Right renal pelvis (tissue), 4 donors: ENCODE measurements at places on chromosomes 12 and 14. TPM values are rescaled to one million over a fixed set of nuclear protein-coding genes. Genes with fewer than 3 reads are reported as not detected.

GRCh38 chr12:12622418-12622817, 10.7 kb downstream of the CREBL2 start:
- no peak for DNase-seq

DNA sequence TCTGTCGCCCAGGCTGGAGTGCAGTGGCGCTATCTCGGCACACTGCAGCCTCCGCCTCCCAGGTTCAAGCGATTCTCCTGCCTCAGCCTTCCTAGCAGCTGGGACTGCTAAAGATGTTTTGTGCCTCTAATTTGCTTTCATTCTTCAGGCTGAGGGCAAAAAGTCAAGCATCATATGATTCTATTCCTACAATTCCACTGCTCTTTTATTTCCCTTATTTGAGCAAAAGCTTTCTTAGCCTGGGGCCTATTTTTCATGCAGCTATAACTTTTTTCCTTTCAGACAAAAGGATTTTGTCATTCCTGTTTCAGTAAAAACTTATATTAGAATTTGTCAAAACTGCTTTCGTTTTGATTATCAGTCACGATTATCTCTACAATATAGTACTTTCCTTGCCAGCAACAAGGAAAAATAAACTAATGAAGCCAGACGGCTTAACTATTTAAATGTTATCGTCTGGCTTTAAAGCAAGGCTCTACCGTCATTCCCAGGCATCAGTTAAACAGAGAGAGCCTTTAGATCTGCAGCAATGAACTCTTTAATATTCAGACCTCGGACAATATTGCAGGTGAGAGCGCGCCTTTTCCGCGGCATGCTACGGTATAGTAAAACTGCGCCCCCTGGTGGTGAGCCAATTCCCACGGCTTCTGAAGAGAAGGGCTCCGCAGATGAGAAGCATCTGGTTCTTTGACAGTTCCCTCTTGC, 1.4 kb upstream of the SLC2A13 start:
- peak; percentile 77 for DNase-seq

DNA sequence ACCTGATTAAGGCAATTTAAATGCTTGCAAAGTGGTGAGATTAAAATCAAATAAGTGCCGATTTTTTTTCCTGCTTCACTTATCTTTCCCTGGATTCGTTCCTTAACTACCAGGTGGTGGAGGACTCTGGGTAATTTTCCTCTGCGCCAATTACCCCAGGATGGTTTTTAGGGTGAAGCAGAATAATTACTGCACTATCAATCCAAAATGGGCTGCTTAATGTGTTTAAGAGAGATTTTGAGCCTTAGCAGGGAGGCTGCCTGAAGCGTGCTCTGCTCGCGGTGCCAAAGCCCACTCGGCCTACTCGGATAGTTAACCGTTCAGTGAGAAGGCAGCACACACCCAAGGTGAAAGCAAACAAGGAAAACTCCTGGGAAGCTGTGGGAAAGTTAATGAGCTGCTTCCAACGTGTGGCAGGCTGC, 274.9 kb upstream of the LMO3 start:
- DNase-seq: peak; percentile 3

GRCh38 chr12:48032597-48032996, 28.3 kb upstream of the COL2A1 start:
- no peak for DNase-seq

DNA sequence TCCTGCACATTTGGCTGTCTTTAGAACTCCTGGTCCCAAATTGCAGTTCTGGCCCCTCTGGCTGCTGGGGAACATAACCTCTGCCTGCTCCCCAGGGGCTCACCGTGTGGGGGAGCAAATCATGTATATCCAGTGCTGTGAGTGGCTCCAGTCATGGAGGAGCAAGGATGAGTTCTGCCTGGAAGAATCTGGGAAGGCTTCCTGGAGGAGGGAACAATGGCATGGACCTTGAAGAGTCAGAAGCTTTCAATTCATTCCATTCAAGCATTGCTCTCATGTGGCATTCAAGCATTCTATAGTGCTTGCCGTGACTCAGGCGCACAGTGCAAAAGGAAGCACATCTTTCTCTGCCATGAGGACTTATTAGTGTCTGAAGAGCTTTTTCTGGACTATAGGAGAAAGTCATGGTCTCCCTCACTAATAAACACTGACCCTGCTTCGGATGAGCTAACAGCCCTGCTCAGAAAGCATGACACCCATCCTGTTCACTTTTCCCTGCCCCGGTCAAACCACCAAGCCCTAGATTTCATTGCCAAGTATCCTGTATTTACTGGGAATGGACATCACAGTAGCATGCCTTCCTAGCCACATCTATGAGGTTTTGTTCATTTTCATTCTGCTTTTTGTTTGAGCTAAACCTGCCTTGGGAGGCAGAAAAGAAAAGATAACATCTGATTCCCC, 3.5 kb downstream of the IFI27 start:
- DNase-seq: no peak

- DNase-seq: no peak
Observed at GRCh38 chr12:70880744-70881143, 39.8 kb downstream of the PTPRR start.

GRCh38 chr12:32312049-32312670, 87.2 kb upstream of the FGD4 start:
- DNase-seq: peak; percentile 59

DIP2B gene
- 25.1 TPM for polyA plus RNA-seq

- no peak for DNase-seq
Observed at GRCh38 chr14:101820283-101820798, 58.8 kb downstream of the PPP2R5C start.

HOXC5 gene
- polyA plus RNA-seq: 1.7 TPM

DNA sequence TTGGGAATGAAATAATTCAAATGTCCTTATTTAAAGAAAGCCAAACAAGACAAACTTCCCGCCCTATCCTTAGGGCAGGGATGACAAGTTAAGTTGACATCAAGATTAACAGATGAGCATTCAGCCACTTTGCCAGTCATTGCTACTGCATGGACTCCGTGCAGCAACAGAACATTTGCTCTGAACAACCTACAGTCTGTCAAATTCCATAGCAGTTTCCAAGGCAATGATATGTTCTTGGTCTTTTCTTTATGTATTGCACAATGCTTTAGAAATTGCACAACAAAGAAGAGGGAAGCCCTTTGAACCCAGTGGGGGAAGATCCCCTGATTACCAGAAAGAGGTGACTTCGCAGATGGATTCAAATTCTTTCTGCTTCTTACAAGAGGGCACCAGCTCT, 269.8 kb downstream of the BCAT1 start:
- DNase-seq: no peak

DNA sequence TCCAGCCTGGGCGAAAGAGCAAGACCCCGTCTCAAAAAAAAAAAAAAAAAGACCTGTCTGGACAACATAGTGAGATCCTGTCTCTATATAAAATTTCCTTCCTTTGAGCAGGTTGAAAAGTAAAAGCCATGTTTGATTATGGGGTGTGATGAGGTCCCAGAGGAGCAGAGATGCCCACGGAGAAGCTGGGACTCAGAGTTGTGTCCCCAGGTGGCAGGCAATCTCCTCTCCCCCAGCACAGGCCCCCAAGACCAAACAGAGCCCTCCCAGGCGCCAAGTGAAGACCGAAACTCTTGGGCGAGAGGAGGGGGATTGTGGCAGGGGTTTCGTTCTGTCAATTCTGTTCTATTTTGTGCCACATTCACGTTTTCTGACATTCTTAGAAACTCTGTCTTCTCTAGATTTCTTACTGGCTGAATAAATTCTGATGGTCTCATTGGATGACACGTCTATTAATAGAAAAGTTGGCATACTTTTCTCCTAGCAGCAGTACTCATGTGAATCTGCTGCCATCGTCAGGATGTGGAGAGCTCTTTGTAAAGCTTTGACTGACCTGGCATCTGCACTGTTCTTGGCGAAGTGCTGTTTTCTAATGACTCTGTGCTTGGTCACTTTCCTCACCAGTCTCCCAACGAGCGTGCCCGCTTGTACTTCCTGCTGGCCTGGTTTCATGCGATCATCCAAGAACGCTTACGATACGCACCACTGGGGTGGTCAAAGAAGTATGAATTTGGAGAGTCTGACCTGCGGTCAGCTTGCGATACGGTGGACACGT, 43.4 kb downstream of the HSP90AA1 start:
- no peak for DNase-seq

ZCCHC8 gene
- 40.8 TPM for polyA plus RNA-seq

GZMB gene
- polyA plus RNA-seq: 0.51 TPM

DNA sequence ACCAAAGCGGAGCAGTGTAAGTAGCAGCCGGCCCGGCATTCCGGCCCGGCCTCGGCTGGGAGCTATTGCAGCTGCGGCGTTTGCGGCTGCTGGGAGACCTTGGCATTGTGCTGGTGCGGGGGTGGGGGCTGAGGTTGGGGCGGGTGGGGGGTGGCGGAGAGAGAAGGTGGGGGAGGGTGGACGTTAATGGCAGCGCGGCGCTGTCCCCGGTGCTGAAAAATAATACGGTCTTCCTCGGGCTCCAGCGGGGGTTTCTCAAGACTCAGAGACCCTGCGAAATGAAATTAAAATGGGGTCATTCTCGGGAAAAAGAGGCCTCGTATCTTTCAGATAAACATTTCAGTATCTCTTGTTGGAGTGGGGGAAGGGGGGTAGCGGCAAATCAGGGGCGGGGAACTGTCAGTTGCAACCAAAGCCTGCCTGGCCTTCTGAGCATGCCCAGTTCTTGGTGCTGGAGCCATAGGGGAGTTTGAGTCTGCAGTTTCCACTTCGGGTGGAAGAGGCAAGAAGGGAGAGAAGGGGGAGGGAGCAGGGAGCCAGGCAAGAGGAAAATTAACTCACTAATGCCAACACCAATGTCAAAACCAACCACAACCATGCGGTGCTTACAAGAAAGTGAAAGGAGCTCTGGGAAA, 414 bp downstream of the UNC79 start:
- DNase-seq: no peak

DNA sequence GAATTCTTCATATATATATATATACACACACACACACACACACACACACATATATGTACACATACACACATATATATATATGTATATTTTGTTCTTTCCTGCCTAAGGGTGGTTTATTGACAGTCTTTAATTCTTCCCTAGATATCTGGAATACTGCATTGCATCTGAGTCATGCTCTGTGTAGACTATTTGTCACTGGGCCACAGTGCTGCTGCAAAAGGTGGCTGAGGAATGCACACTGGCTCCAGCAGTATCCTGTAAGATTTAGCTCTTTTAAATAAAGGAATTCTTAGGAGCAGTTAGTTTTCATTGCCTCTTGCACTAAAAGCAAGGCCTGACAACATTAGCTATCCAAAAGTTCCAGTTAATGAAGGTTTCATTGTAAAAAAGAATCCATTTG, 200.9 kb downstream of the APAF1 start:
- DNase-seq: no peak

DNA sequence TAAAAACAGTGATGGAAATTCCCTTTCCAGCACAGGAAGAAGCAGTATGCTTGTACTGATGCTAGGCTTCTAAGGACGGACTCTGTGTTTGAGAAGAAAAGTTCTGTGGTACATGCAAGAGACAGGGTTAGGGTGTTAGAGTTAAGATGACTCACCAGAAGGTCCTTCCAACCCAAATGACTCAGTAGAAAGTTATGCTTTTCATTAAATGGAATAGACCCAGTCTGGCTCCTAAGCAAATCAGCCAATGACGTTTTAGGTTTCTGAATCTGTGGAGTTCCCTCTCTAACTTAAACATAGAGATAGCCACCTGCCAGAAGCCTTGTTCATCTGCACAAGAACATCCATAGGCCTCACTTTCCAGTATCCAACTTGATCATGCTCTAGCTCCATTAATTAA, 5.7 kb downstream of the PTHLH start:
- no peak for DNase-seq

- DNase-seq: no peak
Observed at GRCh38 chr12:8012651-8013309, 19.7 kb upstream of the FOXJ2 start.

DNA sequence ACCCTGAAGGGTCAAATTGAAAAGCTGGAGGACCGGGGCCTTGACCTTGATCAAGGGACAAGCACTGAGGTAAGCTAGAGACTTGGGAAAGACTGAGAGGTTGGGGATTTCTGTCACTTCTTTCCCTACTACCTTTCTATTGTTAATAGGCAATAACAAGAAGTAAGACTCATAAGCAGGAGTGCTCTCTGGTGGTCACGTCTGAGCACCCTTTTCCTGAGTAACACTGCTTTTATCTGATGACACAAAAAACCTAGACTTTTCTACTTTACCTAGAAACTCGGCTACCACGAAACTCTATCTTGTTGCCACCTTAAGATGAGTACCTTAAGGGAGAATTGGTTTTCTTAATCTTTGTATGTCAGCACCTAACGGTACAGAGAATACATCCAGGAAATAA, 35.5 kb upstream of the PPFIBP1 start:
- no peak for DNase-seq

- DNase-seq: no peak
Observed at GRCh38 chr12:72738811-72739210, 466.6 kb downstream of the TRHDE start.

GRCh38 chr14:49972823-49973222, 79.9 kb downstream of the ARF6 start:
- no peak for DNase-seq

CKB gene
- polyA plus RNA-seq: 140 TPM

GRCh38 chr12:68610370-68611093, at the start of gene RAP1B:
Gene RAP1B, plus strand, starts transcription at chr12:68610899. Its CDS starts 37,826 bp downstream, at chr12:68648725.
- peak; percentile 70 for DNase-seq

- no peak for DNase-seq
Observed at GRCh38 chr12:132672116-132672515, 15.0 kb downstream of the POLE start.

NTF3 gene
- polyA plus RNA-seq: 3.6 TPM

DNA sequence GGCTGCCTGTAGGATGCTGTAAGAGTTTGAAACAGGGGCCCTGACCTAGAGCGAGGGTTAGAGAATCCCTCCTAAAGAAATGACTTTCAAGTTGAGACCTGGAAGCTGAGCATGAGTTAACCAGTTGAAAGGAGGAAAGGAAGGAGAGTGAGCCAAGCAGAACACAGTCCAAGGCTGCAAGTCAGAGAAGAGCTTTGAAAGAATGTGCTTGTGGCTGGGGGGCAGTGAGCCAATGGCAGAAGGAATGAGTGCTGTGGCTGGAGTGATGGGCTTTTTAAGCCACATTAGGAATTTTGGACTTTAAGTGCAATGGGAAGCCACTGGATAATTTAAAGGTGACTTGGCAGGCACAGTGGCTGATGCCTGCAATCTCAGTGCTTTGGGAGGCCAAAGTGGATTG, 18.1 kb downstream of the CDKN1B start:
- no peak for DNase-seq

DNA sequence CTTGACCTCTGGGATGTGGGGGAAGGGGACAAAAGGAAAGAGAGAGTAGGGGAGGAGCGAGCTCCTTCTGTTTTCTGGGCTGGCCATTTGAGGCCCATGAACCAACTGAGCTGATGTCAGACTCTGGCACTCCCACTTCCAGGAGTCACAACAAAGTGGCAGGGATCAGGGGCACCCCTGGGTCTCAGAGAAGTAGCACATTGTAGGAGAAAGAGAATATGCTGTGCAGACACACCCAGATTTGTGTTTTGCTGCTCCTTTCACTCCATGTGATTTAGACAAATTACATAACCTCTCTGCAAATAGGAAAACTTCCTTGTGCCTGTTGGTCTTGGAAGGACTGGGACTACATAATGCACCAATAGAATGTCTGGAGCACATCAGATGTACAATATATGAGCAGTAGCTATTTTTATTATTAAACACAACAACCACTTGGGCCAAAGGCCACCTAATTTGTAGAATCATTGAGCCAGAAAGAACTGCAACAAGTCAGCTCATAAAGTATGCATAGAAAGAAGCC, 265.5 kb downstream of the ZFP36L1 start:
- DNase-seq: no peak

- no peak for DNase-seq
Observed at GRCh38 chr14:102606296-102606695, 13.8 kb downstream of the RCOR1 start.

GRCh38 chr12:67889931-67890330, 99.3 kb upstream of the IFNG-AS1 start:
- DNase-seq: no peak

- DNase-seq: no peak
Observed at GRCh38 chr12:24507827-24508226, 441.1 kb downstream of the BCAT1 start.

TULP3 gene
- 38.0 TPM for polyA plus RNA-seq

GDF3 gene
- 0.50 TPM for polyA plus RNA-seq
